ENCODE measurements at places on chromosomes 6 and 20.

DNA sequence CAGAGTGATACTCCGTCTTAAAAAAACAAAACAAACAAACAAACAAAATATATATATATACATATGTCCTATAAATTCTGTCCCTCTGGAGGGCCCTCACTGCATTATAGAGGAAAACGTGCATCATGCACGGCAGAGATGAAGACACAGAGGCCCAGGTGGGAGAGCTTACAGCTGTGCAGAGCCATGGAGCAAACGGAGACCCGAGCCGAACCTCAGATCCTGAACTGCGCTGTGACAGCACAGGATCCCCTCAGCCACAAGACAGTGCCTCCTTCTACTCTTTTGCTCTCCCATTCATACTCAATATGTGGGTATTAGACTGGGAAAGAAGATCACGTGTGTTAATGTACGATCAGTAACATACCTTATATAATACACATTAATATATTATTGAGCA is 81.6 kb downstream of the ZNF217 start:
- no peak for DNase-seq

- no peak for DNase-seq
These were observed 473.6 kb downstream of the EPHA7 start for GRCh38 chr6:92945799-92946198.

GRCh38 chr6:168017629-168018028 is 20.2 kb downstream of the KIF25 start:
- no peak for DNase-seq

DNA sequence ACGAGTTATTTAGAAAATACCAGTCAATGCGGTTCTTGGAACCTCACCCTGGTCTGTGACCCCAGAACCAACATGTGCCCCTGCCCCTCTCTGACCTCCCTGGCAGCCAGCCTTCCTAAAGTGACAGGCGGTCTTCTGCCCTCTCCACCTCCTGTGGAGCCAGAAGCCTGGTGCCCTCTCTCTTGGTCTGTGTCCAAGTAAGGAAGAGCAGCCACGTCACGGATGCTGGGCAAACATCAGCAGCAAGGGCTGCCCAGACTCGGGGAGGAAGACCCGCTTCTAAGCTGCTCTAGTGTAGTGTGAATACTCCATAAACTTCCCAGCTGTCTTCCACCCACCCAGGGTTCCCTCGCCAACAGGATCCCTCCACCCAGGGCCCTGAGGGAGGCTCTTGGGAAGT is 272.4 kb downstream of the BMP7 start:
- no peak for DNase-seq

GRCh38 chr6:80214436-80215022 is 108.1 kb downstream of the BCKDHB start:
- peak; percentile 71 for DNase-seq

- DNase-seq = no peak
These were observed 89.6 kb downstream of the SLC22A3 start for GRCh38 chr6:160437775-160438174.
